Adrenal gland (tissue), 19 donors: ENCODE measurements at places on chromosomes 1 and 21. TPM values are rescaled to one million over a fixed set of nuclear protein-coding genes. Genes with fewer than 3 reads are reported as not detected.

The ZBTB8B gene
- 0.15 TPM for total RNA-seq

The SPATA46 gene
- total RNA-seq, result not detected

The KCNH1 gene
- total RNA-seq, result 0.57 TPM

The LPAR3 gene
- 0.06 TPM for total RNA-seq

The FAM131C gene
- total RNA-seq, result 4.2 TPM

DNA sequence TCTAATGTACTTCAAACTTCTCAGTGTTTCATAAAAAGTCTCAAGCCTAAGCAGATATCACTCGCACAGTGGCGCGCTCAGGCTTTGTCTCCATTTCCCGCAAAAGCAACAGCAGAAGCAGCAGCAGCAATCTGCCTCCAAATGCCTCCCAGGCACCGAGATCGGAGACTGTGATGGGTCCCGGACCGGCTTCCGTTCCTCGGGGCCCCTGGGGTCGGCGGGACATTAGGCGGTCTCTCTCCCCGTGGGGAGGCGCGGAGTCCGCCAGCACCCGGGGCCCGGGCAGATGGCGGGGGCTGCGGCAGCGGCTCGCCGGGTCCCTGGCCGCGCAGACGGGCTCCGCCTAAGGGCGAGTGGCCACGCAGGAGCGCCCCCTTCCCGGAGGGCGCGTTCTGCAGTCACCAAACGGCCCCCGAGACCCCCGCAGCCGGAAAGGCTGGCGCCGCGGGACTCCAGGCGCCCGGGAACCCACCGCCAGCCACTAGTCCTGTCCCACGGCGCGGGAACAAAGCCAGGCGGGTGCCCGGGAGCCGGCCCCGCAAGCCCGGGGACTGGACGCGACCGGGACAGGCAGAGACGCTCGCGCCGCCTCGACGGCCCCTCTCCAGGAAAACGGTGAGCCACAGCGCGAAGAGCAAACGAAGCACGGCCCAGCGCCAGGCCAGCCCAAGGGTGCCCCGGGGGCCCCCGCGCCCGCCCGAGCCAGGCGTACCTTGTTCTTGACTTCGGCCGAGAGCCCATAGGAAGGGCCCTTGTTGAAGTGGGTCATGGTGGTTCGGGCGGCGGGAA, 590 bp downstream of the CNN3 start:
- peak overlapping the region; percentile 93 for H3K27ac ChIP-seq
- H3K4me1 ChIP-seq, result peaks cover 51% of the 10 kb centered on the region
- H3K27me3 ChIP-seq, result no peaks in the 10 kb centered on the region
- no peak for DNase-seq
- H3K36me3 ChIP-seq, result no peaks in the 10 kb centered on the region

The DHX9 gene
- 118 TPM for total RNA-seq

GRCh38 chr1:67162954-67163353, 3.3 kb upstream of the IL23R start:
- H3K27me3 ChIP-seq, result no peaks in the 10 kb centered on the region
- DNase-seq, result no peak
- H3K27ac ChIP-seq, result no peak overlapping the region
- H3K36me3 ChIP-seq, result no peaks in the 10 kb centered on the region
- peaks cover 5% of the 10 kb centered on the region for H3K4me1 ChIP-seq
- H3K4me3 ChIP-seq, result no peak overlapping the region

The CZIB gene
- total RNA-seq, result 58.9 TPM

DNA sequence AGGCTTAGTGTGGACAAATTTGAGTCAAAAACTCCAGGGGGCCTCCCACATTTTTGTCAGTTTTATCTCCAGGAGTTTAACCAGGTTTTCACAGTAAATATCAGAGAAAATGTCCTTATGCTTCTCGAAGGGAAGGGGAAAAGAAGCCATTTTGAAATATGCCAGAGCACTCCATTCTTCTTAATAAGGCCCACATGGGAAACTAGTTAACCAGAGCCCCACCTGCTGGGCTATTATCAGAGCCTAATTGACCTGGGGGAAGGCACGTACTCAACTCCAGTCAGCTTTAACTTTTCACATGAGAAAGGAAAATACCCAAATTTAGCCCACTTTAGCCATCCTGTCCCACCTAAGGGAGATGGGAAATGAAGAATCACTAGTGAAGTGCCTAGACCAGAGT, 296.3 kb downstream of the PTBP2 start:
- H3K27me3 ChIP-seq, result no peaks in the 10 kb centered on the region
- no peak overlapping the region for H3K27ac ChIP-seq
- H3K4me3 ChIP-seq, result no peak overlapping the region

DNA sequence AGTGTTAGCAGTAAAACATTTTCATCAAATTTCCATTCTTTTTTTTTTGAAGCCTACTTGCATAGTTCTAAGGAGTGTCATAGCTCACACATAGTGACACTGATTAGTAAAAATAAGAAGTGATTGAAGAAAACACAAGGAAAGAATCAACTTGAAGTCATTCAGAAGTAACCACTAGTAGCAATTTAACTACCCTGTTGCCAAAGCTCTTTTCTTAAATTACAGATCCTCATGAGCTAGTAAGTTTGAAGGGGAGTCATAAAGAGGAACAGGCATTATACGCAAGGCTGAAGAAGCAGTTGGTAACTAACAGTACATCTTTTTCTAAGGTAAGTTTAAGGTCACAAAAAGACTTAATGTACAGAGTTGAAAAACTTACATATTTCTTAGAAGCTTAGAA, 332.2 kb downstream of the CHRM3 start:
- no peak overlapping the region for H3K27ac ChIP-seq
- DNase-seq, result no peak
- no peaks in the 10 kb centered on the region for H3K36me3 ChIP-seq
- H3K4me3 ChIP-seq, result no peak overlapping the region
- H3K27me3 ChIP-seq, result no peaks in the 10 kb centered on the region

- no peak overlapping the region for H3K4me3 ChIP-seq
- H3K27me3 ChIP-seq, result no peaks in the 10 kb centered on the region
- H3K4me1 ChIP-seq, result no peaks in the 10 kb centered on the region
- H3K36me3 ChIP-seq, result no peaks in the 10 kb centered on the region
Measured at GRCh38 chr1:103218821-103219220, 110.5 kb upstream of the COL11A1 start.

The LIN28A gene
- total RNA-seq, result 1.2 TPM

DNA sequence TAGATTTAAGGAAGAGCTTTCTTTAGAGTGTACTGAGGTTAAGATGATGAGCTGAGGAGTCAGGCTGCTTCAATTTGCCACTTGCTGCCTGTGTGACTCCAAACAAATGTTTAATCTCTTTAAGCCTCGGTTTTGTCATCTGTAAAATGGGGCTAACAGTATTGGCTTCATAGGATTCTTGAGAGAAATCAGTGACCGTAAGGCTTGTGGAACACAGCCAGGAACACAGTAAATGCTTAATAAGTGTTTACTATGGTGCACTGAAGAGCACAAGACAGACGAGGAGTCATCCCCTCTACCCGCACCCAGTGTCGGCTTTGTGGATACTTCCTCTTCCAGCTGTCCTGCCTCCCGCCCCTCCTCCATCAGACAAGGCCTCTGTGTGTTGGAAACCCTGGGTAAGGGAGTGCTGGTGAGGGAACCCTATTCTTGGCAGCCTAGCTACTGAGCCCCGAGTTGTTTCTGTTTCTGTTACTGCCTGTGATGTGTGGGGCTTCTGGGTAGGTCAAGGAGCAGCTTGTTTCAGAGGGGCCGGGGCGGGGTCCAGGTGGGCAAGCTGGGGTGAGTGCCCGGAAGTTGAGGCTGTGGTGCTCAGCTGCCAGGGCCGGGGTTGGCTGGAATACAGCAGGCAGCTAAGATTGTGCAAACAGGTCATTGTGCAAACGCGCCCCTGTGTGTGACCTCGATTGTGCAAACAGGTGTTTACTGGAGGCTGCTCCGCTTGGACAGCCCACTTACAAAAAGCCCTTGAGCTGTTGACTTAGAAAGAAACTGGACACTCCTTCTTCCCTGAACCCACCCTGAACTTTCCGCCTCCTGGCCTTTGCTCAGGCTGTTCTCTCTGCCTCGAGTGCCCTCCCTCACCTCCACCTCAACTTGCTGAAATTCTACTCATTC, 4.0 kb upstream of the CSF3R start:
- H3K4me1 ChIP-seq, result no peaks in the 10 kb centered on the region
- H3K36me3 ChIP-seq, result no peaks in the 10 kb centered on the region
- no peak overlapping the region for H3K4me3 ChIP-seq
- H3K27me3 ChIP-seq, result no peaks in the 10 kb centered on the region
- peak overlapping the region; percentile 6 for H3K27ac ChIP-seq
- peak; percentile 44 for DNase-seq

- no peak overlapping the region for H3K4me3 ChIP-seq
- H3K27ac ChIP-seq, result no peak overlapping the region
- peaks cover 15% of the 10 kb centered on the region for H3K4me1 ChIP-seq
Measured at GRCh38 chr1:39139723-39140360, 64.7 kb upstream of the MACF1 start.

DNA sequence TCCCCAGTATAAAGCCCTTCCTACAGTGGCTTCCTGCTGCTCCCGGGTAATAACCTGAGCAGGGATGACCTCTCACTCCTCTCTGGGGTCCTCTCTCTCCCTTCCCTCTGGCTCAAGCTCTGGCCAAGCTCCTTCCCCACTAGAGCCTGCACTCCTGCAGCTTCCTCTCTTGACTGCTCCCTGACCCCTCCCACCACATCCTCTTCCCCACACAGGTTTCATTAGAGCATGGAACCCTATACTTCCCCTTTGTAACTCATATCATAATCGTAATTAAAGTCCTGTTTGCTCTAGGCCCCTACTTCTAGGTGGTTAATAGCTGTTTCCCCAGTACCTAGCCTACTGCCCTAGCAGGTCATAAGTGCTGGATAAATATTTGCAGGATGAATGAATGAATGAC, 146.2 kb downstream of the C1orf21 start:
- H3K27ac ChIP-seq, result no peak overlapping the region
- no peaks in the 10 kb centered on the region for H3K27me3 ChIP-seq
- no peaks in the 10 kb centered on the region for H3K36me3 ChIP-seq

DNA sequence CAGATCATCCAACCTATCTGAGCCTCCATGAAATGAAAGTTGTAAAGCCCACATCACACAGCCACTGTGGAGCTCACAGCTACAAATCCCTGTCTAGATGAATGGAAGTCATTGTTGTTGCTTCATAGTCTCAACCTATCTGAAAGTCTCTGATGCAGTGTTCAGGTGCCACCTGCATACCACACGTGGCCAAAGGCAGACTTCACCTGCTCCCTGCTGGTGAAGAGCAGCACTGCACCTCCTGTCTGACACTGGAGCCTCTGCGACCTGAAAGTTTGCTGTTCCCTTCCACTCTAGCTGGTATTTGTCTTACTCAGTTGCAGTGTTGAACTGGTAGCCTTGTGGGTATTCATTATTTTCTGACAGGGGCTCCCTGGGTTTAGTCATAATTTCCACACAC, 18.4 kb downstream of the LORICRIN start:
- H3K4me1 ChIP-seq, result no peaks in the 10 kb centered on the region
- no peak for DNase-seq
- H3K4me3 ChIP-seq, result no peak overlapping the region
- no peaks in the 10 kb centered on the region for H3K27me3 ChIP-seq
- H3K27ac ChIP-seq, result no peak overlapping the region

DNA sequence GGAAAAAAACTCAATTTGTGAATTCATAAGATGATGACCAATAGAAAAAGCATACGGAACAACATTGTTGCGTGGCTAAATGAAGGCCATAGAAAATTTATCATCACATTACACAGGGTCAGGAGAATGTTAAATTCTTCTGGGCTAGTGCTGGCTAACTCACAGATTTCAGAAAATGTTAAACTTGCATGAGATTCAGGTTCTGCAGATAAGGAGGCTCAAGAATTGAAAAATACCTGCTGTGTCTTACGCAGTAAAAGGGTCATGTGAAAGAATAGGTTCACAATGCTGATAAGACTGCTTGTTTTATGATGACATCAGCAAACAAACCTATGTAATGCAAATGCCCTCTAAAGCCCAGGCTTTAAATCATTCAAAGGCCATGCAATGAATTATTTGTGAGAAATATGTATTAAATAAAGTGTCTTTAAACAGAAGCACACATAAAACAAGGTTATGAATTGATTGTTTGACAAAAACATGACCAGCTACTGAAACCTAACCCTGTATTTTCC, 378.8 kb downstream of the USP25 start:
- no peak for DNase-seq
- H3K27me3 ChIP-seq, result no peaks in the 10 kb centered on the region
- no peak overlapping the region for H3K27ac ChIP-seq
- H3K4me3 ChIP-seq, result no peak overlapping the region

The CNKSR1 gene
- total RNA-seq, result 2.1 TPM

DNA sequence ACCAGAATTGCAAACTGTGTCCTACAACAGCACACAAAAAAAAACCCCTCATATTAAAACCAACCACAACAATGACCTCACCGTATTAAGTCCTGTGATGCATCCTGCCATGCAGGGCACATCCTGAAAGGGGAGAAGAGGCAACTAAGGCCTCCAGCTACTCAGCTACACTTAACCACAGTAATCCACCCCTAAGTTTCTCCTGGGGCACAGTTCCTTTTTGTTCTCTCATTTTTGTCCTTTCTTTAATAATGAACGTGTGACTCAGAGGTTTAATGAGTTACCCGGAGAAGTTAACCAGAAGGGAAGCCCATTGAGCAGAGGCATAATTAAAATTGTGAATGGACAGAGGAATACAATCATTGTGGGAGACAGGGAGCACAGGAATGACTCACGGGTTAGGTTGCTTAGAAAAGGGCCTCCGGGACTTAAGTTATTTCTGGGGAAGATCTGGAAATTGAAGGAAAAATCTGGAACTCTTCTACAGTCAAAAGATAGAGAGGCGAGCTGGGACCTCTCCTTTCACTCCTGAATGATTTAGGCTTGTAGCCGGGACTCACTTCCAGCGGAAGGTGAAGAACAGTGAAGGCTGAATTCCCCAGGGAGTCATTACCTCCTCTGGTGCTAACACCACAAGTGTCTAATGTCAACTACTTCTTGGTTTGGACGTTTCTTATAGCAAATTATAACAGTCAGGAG, 36.9 kb upstream of the HIVEP3 start:
- H3K27me3 ChIP-seq, result no peaks in the 10 kb centered on the region
- H3K36me3 ChIP-seq, result no peaks in the 10 kb centered on the region
- peaks cover 43% of the 10 kb centered on the region for H3K4me1 ChIP-seq
- no peak for DNase-seq
- no peak overlapping the region for H3K27ac ChIP-seq

DNA sequence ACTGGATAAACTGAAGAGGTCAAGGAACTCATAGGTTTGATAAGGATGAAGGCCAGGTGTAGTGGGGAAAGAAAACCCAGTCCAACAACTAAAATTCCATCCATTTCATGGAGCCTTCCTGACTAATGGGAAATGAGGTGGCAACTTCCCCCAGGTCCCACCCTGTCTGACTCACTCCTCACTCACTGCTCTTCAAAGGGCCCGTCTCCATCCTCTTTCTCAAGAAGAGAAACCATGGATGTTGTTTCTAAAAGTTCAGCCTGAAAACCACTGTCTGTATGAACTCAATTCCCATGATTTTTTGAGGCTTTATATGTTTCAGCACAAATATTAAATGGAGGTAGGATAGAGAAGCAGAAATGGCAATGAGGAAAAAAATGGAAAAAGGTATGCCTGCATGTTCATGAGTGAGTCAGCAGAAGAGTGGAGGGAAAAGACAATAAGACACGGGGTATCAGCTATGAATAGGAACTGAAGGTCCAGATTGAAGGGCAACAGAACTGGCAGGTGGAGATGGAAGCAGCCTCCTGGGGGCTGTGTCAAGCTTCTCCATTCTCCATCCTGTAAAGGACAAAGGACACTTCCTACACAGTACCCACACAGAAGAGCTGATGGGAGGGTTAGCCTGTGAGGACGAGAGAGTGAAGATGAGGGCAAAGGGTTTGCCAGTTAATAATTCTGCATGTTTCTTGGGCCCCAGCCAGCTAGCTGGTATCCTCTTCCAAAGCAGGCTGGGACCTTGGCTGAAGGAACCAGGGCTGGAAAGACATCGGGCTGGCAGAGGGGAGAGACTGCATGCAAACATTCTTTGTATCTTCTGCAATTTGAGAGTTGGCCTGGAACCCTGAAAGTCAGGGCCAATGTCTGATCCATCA, 5.5 kb upstream of the ELOVL1 start:
- H3K4me3 ChIP-seq, result no peak overlapping the region
- no peaks in the 10 kb centered on the region for H3K27me3 ChIP-seq
- peak; percentile 47 for DNase-seq
- H3K36me3 ChIP-seq, result no peaks in the 10 kb centered on the region

The HSPA6 gene
- 3.5 TPM for total RNA-seq
